ENCODE measurements at places on chromosomes 4 and X. TPM values are rescaled to one million over a fixed set of nuclear protein-coding genes. Genes with fewer than 3 reads are reported as not detected.
A peak's percentile ranks its signal among the peaks of the same experiment; 100 is the strongest.

- peak; percentile 7 for DNase-seq
- H3K4me3 ChIP-seq = no peak overlapping the region
- H3K27ac ChIP-seq = no peak overlapping the region
- peaks cover 12% of the 10 kb centered on the region for H3K4me1 ChIP-seq
Measured at GRCh38 chr4:141686879-141687278, 50.5 kb downstream of the IL15 start.

GRCh38 chr4:84722720-84723119, 139.8 kb downstream of the CDS1 start:
- H3K27me3 ChIP-seq = no peaks in the 10 kb centered on the region
- no peak overlapping the region for H3K27ac ChIP-seq
- no peaks in the 10 kb centered on the region for H3K36me3 ChIP-seq
- H3K4me1 ChIP-seq = no peaks in the 10 kb centered on the region
- no peak overlapping the region for H3K4me3 ChIP-seq
- DNase-seq = no peak

- no peaks in the 10 kb centered on the region for H3K27me3 ChIP-seq
- no peak for DNase-seq
- no peak overlapping the region for H3K4me3 ChIP-seq
- H3K36me3 ChIP-seq = no peaks in the 10 kb centered on the region
- H3K4me1 ChIP-seq = no peaks in the 10 kb centered on the region
- no peak overlapping the region for H3K27ac ChIP-seq
Measured at GRCh38 chr4:155964016-155964891, 10.6 kb upstream of the CTSO start.

- peaks cover 14% of the 10 kb centered on the region for H3K4me1 ChIP-seq
- DNase-seq = no peak
- H3K4me3 ChIP-seq = peak overlapping the region; percentile 80
- H3K36me3 ChIP-seq = no peaks in the 10 kb centered on the region
- H3K27me3 ChIP-seq = no peaks in the 10 kb centered on the region
Measured at GRCh38 chr4:77074381-77074831, 1.4 kb downstream of the CCNI start.

DNA sequence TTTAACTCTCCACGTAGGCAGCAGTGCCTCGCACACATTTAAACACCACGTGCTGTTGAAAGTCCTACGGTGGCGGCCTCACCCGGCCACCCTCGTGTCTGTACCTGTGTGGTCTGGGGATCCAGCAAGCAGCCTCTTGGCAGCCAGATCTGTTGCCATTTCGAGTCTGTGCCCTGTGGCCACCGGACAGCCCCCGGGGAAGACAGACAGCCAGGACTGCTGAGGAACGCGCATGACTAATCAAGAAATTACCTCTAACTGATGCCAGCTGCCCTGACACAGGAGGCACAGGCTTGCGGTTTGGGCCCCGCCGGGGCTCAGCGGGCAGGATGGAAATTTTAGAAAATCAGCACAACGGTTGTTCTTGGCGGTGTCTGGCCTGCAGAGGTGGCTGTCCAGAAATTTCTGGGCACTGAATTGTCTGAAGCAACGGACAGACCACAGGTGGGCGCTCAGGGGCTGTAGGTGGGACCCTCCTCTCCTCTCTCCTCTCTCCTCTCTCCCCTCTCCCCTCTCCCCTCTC, 15.6 kb upstream of the ASMTL start:
- no peaks in the 10 kb centered on the region for H3K36me3 ChIP-seq
- H3K27me3 ChIP-seq = no peaks in the 10 kb centered on the region
- no peak for DNase-seq
- no peaks in the 10 kb centered on the region for H3K4me1 ChIP-seq
- peak overlapping the region; percentile 26 for H3K4me3 ChIP-seq
- peak overlapping the region; percentile 15 for H3K27ac ChIP-seq

Gene MCF2
- total RNA-seq = 0.15 TPM

DNA sequence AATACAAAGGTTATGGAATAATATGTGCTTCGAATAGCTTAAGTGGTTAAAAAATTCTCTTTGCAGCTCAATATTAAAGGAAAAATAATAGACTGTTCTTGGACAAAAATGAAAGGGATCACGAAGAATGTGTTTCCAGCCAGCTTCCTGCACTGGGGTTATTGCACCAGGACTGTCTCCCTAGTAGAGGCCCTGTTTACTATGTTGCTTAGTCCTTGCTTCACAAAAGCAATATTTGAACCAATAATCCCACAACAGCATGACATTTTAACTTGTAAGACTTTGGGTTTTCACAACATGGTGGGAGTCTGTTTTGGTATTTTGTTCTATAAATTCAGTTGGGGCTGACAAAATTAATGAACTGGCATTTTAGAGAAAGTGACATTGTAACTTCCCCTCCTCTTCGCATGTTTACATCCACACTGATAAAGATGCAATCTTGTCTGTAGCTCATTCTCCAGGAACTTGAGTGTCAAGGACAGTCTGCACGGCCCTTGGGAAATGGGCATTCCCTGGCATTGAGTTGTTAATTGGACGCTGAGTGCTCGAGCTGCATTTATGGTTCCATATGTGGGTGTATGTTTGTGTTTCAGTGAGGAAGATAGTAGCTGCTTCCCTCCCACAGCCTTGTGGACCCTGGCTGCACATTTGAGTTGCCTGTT, 39.0 kb downstream of the SHROOM2 start:
- no peak for DNase-seq
- no peak overlapping the region for H3K27ac ChIP-seq
- H3K36me3 ChIP-seq = no peaks in the 10 kb centered on the region

- H3K4me1 ChIP-seq = no peaks in the 10 kb centered on the region
- peaks cover 8% of the 10 kb centered on the region for H3K36me3 ChIP-seq
- H3K27me3 ChIP-seq = no peaks in the 10 kb centered on the region
- H3K27ac ChIP-seq = no peak overlapping the region
Measured at GRCh38 chr4:87445964-87446363, 23.6 kb downstream of the NUDT9 start.

- no peak for DNase-seq
- H3K36me3 ChIP-seq = no peaks in the 10 kb centered on the region
- no peaks in the 10 kb centered on the region for H3K4me1 ChIP-seq
- H3K4me3 ChIP-seq = no peak overlapping the region
Measured at GRCh38 chrX:8037593-8038348, 110.6 kb upstream of the PNPLA4 start.
